ENCODE measurements at places on chromosomes 5 and 9.

DNA sequence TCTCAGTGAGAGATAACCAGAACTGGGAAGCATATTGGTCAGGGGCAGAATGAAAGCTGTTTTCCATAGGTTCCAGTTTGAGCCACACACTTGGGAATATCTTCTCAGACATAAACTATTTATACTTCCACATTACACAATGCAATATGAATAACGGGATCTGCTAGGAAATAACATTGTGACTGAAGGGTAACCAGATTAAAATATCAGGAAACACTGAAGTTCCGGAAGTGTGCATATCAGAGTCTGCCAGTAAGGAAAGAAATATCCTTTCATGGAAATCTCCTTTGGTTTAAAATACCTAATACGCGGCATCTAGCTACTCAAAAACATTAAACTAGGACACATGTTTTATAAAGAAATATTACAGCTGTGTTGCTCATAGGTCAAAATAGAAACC lies 56.3 kb downstream of the ST8SIA4 start:
- no peak for DNase-seq

GRCh38 chr5:128826275-128826674 lies 139.0 kb upstream of the SLC27A6 start:
- no peak for DNase-seq

GRCh38 chr5:83084336-83084735 lies 7.0 kb downstream of the XRCC4 start:
- DNase-seq: no peak

DNA sequence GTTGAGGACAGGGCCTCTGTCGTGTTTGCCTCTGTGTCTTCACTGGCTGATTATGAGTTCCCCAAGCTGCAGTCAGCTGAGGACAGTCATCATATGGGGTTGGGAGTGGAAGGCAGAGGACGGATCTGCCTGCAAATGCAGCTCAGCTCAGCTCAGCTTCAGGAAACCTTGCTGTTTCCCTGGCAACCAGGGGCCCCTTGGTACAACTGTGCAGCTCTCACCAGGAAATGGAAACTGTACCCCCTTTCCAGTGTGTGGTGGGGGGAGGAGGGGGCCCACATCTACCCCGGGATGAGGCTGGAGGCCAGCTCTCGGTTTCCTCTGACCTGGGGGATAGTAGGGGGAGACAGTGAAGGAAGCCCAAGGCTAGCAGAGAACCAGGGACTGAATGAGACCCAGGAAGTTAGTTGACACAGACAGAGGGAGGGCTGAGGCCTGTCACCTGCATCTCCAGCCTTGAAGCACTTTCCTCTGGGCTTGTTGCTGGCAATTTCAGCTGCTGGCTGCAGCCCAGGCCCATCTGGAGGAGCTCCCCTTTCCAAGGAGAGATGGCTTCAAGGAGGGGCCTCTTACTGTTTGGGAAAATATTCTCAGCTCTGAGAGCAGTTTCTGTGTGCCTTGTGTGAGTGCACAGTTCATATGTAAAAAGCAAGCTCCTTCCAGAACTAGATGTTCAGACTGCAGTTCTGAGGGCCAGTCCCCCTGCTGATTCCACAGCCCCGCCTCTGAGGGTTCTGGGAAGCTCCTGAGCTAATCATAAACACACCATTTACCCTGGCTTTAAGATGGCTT lies 6.9 kb downstream of the ANXA6 start:
- peak; percentile 17 for DNase-seq

DNA sequence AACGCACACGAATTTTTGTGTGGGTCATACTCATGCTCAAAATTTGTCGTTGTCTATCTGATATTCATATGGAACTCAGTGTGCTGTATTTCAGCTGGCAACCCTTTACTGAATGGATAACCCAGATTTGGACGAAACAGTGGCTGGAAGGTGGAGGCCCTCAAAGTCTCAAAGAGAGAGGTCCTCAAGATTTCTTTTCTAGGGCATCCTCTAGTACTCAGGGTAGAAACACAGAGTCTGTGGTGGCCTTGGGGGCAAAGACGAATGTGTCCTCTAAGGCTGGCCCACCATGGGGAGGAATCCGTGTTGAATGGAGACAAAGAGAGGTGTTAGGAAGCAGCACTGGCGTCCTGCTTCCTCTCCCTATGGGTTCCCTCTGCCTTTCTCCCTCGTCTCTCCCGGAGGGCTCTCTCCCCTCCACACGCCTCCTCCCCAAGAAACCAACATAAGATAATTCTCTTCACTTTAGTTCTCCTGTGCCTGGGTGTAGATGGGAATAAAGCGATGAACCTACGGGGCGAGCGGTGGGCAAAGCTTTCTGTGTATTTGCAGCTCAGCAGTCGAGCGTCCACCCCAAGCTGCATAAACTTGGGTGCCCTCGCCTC lies 333.7 kb downstream of the CWC27 start:
- DNase-seq: no peak

DNA sequence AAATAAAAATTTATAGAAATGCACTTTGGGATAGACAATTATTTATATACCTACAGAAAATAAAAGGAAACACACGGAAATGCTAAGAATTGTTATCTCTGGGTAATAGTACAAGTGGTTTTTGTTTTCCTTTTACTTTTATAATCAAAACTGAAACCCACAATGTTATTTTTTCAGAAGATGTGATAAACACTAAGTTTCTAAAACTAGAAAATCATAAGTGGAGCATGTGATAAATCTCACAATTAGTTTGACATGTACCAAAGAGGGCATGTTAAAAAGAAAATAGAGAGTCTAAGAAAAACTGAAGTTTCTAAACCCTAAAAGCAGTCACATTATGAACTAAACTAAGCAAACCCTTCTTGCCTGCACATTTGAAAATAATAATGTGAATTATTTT lies 61.1 kb downstream of the OXCT1 start:
- DNase-seq: no peak

- peak; percentile 50 for DNase-seq
Measured at GRCh38 chr5:14250084-14250695, 107.0 kb downstream of the TRIO start.

- no peak for DNase-seq
Measured at GRCh38 chr9:7560669-7561305, 238.8 kb downstream of the DMAC1 start.

- no peak for DNase-seq
Measured at GRCh38 chr5:141883892-141884318, 5.7 kb upstream of the PCDH1 start.

- DNase-seq: no peak
Measured at GRCh38 chr9:135677641-135678168, 14.6 kb downstream of the LCN9 start.

GRCh38 chr9:91500509-91501014 lies 76.9 kb upstream of the NFIL3 start:
- DNase-seq: no peak

- no peak for DNase-seq
Measured at GRCh38 chr5:32076699-32077695, 97.1 kb downstream of the GOLPH3 start.

DNA sequence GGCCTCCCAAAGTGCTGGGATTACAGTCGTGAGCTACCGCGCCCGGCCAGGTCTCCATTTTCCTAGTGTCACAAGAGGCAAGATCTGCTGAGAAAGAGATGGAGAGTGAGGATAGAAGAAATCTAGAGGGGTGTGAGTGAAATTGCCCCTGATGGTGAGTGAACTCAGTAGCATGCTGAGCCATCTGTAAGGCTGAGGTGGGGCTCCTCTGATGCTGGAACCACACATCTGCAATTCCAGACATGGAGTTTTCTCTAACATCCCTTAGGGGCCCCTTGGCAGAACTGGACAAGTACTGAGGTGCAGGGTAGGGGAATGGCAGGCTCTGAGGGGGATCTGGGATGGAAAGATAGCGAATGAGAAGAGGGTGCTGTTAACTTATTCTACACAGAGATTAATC lies 72.0 kb upstream of the FER start:
- no peak for DNase-seq

DNA sequence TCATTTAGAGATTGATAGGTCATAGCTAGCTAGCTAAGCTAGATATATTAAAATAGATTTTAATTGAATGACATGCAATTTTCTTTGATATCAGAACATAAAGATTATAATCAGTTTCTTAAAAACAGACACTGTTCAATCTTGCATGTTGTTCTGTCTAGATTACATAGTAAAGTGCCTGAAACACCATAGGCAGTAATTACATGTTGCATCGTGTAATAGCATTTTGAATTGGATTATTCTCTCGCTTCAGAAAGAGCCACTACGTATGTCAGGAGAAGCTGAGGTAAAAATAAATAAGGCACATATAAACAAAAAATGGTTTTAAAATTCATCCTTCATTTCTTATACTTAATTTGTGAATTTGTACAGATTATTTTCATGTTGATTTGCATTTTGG lies 148.0 kb upstream of the CDH12 start:
- DNase-seq: no peak

GRCh38 chr5:71533142-71533541 lies 54.0 kb upstream of the MCCC2 start:
- DNase-seq: no peak

DNA sequence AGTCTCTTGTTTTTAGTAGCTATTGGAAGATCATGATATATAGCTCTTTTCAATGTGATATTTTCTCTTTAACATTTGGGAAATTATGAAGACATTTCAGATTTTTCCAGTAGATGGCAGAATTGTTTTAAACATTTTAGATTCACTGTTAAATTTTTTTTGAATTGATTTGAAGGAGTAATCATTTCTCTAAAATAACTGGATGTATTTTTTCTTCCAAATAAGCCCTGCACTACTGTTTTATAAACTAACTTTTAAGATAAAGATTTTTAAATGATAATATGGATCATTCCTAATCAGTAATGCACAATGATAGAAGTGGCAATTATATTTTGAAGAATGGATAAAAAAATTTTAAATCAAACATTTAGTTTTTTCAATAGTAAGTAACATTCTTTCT lies 14.2 kb downstream of the NDUFAF2 start:
- DNase-seq: no peak

GRCh38 chr5:123537845-123538244 lies 25.9 kb downstream of the CSNK1G3 start:
- DNase-seq: no peak

DNA sequence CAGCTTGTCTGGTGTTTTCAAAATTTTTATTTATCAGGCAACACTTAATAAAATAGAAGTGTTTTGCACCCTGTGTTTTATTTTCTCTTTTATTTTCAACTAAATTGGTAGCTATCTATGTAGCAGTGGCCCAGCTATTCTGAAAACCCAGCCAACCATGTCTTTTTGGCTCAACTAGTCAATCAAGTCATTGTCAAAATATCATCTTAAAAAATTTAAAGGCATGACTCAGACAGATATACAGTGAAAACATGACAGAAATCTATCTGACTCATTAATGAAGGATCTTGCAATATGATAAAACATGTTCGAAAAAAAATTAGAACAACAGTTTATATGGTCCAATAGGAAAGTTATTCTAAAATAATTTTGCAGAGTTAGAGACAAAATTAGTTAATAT lies 75.1 kb downstream of the HSD17B4 start:
- no peak for DNase-seq

DNA sequence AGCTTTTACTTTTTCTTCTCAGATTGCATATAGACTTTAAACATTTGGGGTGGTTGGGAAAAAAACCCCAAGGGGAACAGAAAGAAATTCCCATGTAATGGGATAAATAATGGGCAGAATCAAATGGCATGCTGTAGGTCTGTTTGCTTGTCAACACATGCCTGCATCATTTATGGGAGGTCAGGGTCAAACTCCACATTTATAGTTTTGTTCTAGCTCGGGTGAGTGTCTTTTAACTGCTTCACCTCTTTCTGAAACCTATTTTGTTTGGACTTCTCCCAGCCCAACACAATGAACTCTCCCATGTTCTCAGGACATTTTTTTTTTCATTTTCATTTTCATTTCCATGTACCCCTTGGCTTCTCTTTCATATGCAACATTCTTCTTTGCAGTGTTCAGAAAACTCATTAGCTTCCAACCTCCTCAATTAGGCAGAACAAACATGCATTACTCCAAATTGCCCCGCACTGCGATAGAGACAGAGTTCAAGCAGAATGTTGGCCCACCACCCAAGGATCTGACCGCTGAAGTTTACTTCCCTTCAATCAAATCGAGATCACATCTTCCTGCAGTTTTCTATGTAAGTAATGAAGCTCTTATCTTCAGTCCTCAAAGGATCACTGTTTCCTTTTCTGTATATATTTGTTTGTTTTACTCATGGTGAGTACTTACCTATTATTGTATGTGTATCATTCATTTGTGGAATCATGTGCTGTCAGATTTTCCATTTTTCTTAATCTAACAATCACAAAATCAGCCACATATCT lies 354.6 kb downstream of the ZSWIM6 start:
- no peak for DNase-seq

GRCh38 chr5:1310118-1310517 lies 15.2 kb upstream of the TERT start:
- no peak for DNase-seq

DNA sequence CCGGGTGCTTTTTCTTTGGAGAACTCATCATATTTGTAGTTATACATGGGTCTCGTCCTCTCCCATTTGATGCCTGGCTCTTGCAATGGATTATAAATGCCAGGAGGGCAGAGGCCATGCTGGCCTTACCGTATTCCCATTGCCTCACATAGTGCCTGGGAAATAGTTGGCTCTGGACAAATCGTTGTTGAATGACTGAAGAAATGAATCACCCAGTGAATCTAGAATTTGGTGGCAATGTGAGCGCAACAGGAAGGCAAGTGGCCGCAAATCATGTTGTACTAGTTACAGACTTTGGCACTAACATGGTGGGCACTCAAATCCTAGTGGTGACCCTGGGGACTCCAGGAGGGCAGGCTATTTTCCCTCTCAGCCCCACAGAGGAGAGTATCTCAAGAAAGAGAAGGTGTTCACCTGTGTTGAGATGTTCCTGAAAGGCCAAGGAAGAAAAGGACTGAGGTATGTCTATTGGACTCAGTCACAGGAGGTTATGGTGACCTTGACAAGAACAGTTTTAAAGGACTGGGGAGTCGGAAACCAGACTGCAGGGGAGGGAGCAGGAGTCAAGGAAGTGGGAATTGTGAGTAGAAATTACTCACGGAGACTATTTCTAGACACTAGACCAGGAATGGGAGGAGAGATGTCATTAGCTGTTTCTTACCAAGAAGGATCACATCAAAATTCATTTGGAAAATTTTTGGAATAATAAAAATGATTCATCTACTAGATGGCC lies 61.7 kb upstream of the COL15A1 start:
- DNase-seq: no peak

- DNase-seq: no peak
Measured at GRCh38 chr9:21097817-21098216, 20.1 kb upstream of the IFNB1 start.

DNA sequence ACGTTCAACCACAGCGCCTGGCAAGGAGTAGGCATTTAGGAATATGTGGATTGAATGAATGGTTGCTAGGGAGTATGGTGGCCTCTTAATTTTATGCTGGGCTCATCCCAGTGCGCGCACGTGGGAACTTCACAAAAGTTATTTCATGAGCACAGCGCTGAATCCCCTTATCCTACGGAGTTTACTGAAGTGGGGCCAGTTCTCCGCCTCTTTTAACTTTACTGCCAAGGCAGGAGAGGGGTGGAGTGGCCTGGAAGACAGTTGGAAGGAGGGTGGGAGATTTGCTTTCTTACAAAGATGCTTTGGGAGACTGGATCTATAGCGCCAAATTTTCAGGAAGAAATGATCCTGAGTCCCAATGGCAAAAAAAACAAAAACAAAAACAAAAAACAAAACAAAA lies 326.5 kb downstream of the SH3GL2 start:
- no peak for DNase-seq
